ENCODE measurements at places on chromosomes 3 and 15.
A peak's percentile ranks its signal among the peaks of the same experiment; 100 is the strongest.

- DNase-seq: no peak
Measured at GRCh38 chr3:71653414-71653807, 69.9 kb upstream of the FOXP1 start.

DNA sequence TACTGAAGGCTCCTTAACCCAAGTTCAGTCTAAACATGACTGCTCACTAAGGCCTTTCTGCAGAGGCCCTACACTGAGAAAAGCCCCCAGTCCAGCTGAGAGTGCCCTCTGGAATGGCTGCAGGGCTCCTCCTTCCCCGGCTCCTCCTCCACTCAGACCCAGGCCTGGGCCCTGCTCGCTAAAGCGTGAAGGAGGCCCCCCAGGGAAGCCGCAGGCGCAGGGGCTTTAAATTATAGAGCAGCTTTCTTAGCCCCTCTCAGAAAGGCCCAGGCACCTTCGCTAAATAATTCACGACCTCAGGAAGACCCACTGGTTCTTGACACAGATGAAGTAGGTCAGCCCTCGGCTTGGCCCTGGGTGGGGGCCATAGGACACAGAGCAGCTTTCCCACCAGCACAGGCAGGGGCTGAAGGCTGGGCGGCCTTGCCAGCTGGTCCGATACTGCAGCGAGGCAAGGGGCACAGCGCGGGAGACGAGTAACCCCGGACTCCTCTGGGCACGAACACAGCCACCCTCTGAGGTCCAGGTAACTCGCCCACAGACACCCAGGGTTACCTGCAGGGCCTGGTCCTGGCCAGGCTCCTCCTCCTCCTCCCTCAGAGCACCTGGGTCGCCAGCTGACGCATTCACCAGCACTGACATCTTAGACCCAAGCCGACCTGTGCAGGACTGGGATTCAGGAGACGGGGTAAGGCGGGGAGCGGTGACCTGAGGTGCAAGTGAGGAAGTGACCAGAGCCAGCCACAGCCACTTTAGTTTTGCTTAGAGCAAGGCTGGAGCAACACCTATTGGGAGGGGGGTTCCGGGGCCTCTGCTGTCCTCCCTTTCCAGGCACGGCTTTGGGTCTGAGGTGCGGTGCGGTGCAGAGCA lies 36.9 kb downstream of the RBPMS2 start:
- DNase-seq: no peak

DNA sequence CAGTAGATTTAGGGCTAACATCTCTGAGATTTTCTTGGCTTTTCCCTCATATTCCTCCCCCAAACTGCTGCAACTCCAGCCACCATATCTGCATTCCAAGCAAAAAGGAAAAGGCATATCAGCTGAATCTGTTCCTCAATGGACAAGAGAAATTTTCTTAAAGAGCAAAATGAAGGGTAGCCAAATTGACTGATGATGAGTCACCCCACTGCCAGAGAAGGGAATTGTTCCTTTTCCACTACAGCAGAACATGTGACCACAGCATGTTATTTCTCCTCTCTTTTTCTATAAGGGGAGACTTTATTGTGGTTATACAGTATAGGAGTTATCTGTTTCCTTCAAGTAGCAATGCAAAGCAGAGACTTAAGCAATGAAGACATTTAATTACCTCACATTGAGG lies 172.5 kb downstream of the MTHFS start:
- no peak for DNase-seq

DNA sequence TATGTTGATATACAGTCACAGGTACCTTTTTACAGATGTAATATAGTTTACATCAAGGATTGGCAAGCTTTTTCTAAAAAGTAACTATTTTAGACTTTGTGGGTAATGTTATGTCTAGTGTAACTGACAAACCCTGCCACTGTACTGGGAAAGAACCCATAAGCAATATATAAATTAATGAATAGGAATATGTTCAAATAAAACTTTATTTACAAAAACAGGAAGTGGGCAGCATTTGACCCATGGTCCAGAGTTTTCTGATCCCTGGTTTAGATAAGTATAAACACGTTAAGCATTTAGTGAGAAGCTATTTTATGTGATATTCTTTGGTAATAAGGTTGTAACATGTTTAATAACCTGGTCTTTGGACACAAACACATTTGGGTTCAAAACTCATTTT lies 915.2 kb upstream of the ROBO1 start:
- no peak for DNase-seq

DNA sequence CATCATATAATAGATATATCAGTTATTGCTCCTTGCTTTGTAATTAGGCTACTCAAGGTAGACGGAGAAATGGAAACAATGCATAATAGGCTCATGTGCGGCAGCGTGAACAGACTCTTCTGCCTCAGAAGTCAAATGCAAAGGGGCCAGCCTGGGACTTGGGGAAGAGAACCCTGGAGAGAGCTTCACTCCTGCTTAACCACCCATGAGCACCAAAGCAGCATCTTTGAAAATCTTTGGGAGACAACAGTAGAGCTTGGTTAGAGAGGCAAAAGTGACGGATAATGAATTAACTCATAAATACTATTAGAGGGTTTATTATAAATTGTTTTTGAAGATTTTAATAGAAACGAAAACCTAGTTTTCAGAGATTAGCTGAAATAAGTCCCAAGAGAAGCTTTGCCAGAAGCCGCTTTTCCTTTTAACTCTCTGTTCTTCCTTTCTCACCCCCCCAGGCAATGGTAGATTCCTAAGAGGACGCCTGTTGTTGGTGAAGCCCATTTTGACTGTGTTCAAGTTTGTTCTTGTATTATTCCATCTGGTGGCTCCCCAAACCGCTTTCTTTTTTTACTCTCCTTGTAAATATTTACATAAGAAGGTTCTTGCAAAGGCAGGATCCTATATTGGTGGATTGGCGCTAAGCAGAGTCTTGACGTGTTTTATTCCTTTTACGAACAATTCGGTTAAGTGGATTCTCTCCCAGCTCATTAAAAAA lies 196.0 kb upstream of the TPRG1 start:
- no peak for DNase-seq

DNA sequence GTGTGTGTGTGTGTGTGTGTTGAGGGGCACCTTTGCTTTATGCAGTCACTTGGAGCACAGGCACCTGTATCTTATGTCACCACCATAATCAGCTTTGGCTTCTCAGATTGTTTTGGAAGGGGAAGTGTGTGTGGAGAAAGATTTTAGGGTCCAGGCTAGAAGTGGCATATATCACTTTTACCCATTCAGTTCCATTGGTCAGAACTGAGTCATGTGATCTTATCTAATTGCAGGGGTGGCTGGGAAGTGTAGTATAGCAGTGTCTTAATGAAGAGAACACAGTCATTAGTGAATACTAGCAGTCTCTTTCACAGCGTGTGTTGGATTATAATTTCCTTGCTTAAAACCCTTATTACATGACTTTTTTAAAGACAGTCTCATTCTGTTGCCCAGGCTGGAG lies 20.6 kb downstream of the NCK1 start:
- DNase-seq: no peak

DNA sequence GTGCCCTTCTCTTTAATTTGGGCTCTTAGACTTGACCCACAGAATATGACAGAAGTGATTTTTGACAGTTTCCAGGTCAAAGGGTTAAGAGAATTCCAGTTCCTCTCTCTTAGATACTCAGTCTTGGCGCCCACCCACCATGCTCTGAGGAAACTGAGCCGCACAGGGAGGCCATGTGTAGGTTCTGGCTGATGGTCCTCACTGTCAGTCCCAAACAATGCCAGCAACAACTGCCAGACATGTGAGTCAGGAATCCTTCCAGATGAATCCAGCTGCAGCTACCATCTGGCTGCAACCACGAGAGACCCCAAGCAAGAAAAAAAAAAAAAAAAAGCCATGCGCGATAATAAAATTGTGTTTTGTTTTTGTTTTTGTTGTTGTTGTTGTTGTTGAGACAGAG lies 326.6 kb downstream of the MAGI1 start:
- no peak for DNase-seq

- peak; percentile 56 for DNase-seq
Measured at GRCh38 chr15:78316283-78317083, 17.1 kb upstream of the SKIC8 start.

DNA sequence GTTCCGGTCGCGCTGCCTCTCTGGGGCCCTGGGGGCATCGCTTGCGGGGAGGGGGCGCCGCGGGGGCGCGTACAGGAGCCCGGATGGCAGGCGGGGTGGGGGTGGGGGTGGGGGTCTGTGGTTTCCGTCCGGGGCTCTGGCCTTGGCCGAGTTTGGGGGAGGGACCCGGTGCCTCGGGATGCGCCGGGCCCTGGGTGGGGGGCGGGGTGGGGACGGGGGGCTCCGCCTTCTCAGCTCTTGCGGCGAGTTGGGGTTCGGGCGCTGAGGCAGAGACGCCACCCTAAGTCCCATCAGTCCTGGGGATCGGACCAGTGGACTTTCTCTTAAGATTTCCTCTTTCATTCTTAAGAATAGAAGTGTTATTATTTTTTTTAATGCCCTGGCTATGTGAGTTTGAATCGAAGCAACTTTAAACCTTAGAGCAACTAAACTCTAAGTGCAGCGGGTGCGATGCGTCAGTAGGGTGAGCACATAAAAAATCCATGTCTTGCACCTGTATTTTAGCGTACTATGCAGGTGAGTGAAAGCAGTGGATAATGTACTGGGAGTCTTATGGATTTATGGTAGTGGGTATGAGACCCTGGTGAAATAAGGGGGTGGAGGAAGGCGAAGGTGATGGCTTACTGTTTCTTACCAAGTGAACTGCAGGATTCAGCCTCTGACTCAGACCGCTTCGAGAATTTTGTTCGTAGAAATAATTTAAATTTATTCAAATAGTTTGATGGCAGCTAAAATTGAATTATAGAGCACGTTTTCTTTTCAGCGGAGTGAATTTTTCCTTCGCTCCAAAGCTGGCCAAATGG lies 762 bp downstream of the CTNNB1 start:
- peak; percentile 34 for DNase-seq

DNA sequence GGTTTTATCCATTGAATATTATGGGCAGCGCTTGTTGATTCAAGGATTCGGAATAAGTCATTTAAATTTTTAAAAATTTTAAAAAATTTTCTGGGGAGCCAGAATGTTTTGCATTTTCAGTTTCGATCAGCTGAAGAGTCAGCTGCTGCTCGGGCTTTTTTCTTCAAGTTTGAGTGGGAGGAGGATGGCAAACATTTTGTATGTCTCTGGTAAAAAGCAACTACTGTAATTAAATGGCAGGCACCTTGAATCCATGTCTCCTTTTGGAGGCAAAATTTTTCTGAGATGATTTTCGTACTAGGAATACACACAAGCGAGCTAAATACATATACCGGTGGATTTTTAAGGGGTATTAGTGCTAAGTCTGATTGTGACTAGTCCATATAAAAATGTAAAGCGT lies 612 bp downstream of the C3orf38 start:
- peak; percentile 31 for DNase-seq

GRCh38 chr15:100737214-100737613 lies 134.8 kb downstream of the ASB7 start:
- DNase-seq: no peak

DNA sequence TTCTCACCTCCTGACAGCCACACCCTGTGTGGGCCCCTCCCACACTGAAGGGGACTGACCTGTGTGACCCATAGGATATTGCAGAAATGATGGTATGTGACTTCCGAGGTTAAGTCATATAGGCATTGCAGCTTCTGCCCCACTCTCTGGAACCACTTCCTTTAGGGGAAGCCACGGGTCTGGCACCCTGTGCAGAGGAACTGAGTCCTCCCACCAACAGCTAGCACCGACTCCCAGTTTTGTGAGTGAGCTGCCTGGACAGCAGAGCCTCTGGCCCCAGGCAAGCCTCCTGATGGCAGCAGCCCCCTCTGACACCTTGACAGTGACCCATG lies 24.6 kb upstream of the SLC6A6 start:
- DNase-seq: no peak

GRCh38 chr15:80953953-80954778 lies 35.5 kb downstream of the MESD start:
- no peak for DNase-seq

DNA sequence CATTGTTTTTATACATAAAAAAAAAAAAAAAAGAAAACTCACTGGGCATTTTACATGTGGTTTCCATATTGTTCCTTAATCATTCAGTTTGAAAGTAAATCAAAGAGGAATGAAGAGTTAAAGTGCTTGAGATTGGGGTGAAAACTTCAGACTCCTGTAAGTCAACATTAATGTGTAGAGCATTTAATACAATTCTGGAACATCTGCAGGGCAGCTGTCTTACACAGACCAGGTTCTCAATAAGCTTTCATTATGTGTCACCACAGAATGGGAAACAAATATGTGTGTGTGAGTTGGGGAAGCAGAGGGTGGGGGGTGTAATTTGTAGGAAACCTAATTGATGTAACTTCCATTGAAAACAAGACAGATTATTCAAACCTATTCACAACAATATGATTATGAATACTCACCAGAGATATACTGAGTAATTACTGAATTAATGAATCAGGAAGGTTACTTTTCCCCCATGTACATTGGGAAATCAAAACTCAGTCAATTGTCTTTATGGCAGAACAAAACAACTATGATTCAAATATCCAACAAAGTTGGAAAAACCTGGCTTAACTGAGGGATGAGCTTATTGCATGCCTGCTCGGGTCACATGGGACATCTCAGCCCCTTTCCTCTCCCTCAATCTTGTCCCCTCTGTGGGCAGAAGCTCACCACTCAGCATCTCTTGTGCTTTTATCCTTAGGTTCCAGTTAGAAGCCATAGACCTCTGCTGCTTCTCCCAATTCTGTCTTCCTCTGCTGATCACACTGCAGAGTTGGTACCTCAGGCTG lies 281.2 kb upstream of the THBS1 start:
- no peak for DNase-seq

DNA sequence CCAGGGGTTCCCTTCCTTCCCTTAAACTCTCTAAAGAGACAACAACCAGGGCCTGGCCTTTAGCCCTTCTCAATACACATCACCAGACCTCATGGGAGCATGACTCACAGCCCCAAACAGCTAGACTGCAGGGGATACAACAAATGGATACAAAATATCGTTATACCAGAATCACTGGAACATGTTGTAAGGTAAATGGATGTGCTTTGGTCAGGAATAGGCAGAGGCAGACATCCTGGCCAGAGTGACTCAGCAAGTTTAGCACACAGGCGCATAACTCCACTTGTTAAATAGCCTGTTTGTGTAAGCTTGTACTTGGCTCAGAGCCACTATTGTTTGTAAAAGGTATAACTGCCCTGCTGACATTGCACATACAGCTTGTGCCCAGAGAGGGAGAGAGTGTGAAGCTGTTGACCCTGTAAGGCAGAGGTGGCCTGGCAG lies 18.3 kb downstream of the TMED3 start:
- DNase-seq: no peak

DNA sequence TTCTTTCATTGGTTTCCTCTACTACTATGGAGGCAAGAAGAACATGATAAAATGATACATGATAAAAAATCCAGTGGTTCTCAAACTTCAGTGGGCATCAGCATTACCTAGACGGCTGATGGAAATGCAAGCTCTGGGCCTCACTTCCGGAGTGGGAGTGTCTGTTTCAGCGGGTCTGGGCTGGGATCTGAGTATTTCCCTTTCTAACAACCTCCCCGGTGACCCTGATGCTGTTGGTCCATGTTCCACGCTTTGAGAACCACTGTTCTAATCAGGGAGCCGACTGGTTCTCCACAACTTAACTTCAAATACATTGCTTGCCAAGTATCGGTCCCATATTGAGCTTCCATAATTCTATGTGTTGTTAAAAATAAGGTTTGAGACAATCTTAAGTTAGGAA lies 712.3 kb upstream of the LMCD1 start:
- DNase-seq: no peak

GRCh38 chr15:66843581-66843980 lies 141.5 kb downstream of the SMAD6 start:
- no peak for DNase-seq

- DNase-seq: no peak
Measured at GRCh38 chr3:165233501-165234195, 37.5 kb upstream of the SLITRK3 start.

GRCh38 chr3:13543253-13543652 lies 5.7 kb upstream of the FBLN2 start:
- DNase-seq: no peak

- DNase-seq: no peak
Measured at GRCh38 chr15:60074181-60074885, 70.2 kb downstream of the FOXB1 start.
